ENCODE measurements at places on chromosomes 1 and 21.

DNA sequence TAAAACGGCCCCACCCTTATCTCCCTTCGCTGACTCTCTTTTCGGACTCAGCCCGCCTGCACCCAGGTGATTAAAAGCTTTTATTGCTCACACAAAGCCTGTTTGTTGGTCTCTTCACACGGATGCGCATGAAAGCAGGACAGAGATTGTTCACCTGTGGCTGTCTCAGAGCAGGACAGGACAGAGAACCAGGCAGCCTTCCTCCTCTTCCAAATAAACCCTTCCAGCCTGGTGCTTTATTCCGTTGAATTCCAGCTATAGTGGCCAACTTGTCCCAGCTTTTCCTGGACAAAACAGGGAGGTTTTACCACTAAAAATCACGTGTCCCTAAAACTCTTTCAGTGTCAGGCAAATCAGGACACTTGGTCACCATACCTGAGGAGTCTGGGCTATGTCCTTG, 9.5 kb upstream of the DMRTB1 start:
- no peak for DNase-seq

GRCh38 chr1:83098131-83098530, 900.8 kb downstream of the TTLL7 start:
- no peak for DNase-seq

- DNase-seq = no peak
These were observed 3.3 kb upstream of the MEF2D start for GRCh38 chr1:156503698-156504437.

GRCh38 chr1:233440951-233441401, 113.5 kb downstream of the MAP3K21 start:
- DNase-seq = no peak

DNA sequence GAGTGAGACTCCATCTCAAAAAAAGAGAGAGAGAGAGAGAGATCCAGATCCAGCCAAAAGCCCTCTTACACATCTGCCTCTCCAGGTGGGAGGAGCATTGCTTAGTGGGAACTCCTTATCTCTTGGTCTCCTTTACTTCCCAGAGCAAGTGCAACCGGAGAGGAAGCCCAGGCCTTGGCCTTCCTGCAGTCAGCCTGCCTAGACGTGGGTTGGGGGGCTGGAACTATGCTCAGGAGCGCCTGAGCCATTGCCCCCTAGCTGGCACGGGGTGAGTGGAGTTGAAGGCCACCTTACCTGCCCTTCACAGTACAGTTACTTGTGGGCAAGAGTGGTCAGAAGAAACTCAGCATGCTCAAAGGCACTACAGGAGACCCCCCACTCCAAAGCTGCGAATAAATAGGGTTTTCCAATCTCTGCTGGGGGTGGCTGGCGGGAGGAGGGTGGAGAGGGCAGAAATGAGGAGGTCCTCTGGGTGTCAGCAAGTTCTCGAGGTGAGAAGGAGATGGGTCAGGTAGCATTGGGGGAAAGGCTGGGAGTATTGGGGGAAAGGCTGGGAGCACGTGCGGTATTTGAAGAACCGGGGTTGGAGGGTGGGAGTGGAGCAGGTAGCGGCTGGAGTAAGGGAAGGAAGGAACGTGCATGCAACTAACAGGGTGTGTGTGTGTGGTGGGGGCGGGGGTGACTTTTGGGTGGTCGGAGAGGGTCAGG, 4.7 kb upstream of the DMBX1 start:
- no peak for DNase-seq
